Cardiac muscle cell (in vitro differentiated cells and primary cell): ENCODE measurements at places on chromosomes 7 and 10. TPM values are rescaled to one million over a fixed set of nuclear protein-coding genes. Genes with fewer than 3 reads are reported as not detected.

Gene ASAH2B
- 3.4 and 6.6 TPM in 2 replicates for total RNA-seq

Gene ZCWPW1
- 7.9 and 8.1 TPM in 2 replicates for total RNA-seq

Gene CACNB2
- 134 and 172 TPM in 2 replicates for total RNA-seq

Gene CTNNA3
- 27.9 and 71.7 TPM in 2 replicates for total RNA-seq

Gene PTPN20
- total RNA-seq, result 0.42 and 0.46 TPM in 2 replicates

Gene CALML3
- 0.04 TPM in 1 of 2 replicates, not detected in the other for total RNA-seq

Gene PNLIPRP1
- total RNA-seq, result not detected in 2 replicates

Gene PRPS1L1
- not detected in 2 replicates for total RNA-seq

Gene CALCR
- not detected in 2 replicates for total RNA-seq

GRCh38 chr10:24442234-24442633, 233.3 kb downstream of the KIAA1217 start:
- H3K4me3 ChIP-seq, result no peak overlapping the region
- no peak overlapping the region for H3K27ac ChIP-seq
- no peaks in the 10 kb centered on the region for H3K36me3 ChIP-seq
- no peaks in the 10 kb centered on the region for H3K27me3 ChIP-seq
- DNase-seq, result no peak

DNA sequence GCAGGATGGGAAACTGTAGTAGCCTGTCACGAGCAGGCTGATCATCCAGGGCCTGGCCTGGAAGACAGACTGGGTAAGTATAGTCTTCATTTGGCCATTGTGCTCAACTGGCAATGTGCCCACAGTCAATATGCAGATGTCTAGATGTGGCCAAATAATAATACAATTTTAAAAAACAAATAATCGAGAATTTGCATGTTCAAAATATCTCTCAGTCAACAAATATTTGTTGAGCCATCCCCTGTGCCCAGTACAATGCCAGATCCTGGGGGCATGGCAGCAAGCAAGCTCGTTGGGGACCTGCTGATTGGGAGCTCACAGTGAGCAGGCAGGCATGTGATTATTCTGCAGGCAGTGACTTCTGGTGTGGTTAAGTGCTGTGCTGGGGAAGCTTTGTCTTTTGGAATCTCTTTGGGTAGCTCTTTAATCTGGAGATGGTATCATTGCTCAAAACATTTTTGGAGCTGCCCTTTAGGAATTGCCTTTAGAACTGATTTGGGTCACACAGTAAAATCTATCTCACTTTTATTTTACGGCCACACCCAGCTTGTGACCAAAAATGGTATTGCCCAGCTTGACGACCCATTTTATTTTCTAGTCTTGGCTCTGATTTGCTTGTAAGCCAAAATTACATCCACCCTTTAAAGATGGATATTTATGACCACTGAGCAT, 92.2 kb downstream of the PLCE1 start:
- no peaks in the 10 kb centered on the region for H3K27me3 ChIP-seq
- no peaks in the 10 kb centered on the region for H3K4me1 ChIP-seq
- DNase-seq, result no peak
- H3K27ac ChIP-seq, result no peak overlapping the region
- no peaks in the 10 kb centered on the region for H3K36me3 ChIP-seq

GRCh38 chr7:71354716-71355115, 222.8 kb downstream of the GALNT17 start:
- H3K4me1 ChIP-seq, result no peaks in the 10 kb centered on the region
- DNase-seq, result no peak
- no peaks in the 10 kb centered on the region for H3K27me3 ChIP-seq
- H3K4me3 ChIP-seq, result no peak overlapping the region
- no peak overlapping the region for H3K27ac ChIP-seq

GRCh38 chr7:34739651-34740300, 81.8 kb downstream of the NPSR1 start:
- no peak for DNase-seq
- H3K4me1 ChIP-seq, result no peaks in the 10 kb centered on the region
- no peak overlapping the region for H3K4me3 ChIP-seq

DNA sequence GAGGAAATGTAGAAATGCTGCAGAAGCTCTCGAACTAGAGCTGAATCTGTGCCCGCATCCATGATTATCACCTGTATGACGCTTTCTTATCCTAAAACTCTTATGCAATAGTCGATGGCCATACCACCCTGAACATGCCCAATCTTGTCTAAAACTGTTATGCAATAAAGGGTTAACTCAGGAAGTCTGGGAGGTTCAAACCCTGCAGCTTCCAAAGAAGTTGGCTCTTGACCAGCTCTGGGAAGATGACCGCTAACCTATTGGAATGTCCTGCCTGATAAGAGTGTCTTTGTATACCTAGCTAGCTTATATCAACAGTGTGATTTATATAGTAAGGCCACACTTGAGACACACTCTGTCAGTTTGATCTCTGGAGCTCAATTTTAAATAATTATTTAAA, 3.4 kb upstream of the C10orf88 start:
- no peaks in the 10 kb centered on the region for H3K36me3 ChIP-seq
- no peaks in the 10 kb centered on the region for H3K4me1 ChIP-seq
- no peak for DNase-seq
- H3K4me3 ChIP-seq, result no peak overlapping the region
- H3K27ac ChIP-seq, result no peak overlapping the region
- no peaks in the 10 kb centered on the region for H3K27me3 ChIP-seq

DNA sequence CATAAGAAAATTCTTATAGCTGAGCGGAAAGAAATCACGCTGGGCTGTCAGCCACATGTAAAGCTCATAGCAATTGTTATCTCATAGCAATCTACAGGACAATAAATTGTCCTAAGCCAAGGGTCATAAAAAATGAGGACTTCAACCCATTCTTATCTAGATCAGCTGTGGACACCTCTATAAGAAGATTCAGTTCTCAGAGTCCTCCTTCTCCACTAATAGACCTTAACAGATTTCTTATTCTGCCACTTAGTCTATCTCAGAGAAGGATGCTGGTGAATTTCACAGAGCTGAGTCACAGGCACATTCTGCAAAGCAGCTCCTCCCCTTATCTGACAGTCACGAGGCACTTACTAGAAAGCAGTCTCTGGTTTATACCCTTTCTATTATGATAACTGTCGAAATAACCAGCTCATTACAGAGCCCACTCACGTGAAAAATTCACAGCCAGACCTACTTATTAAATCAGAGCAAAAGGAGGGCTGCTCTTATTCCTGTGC, 185.3 kb upstream of the PCLO start:
- H3K27ac ChIP-seq, result no peak overlapping the region
- H3K27me3 ChIP-seq, result no peaks in the 10 kb centered on the region
- no peak overlapping the region for H3K4me3 ChIP-seq
- H3K4me1 ChIP-seq, result no peaks in the 10 kb centered on the region

- no peaks in the 10 kb centered on the region for H3K36me3 ChIP-seq
- H3K27me3 ChIP-seq, result no peaks in the 10 kb centered on the region
- H3K4me3 ChIP-seq, result no peak overlapping the region
- H3K4me1 ChIP-seq, result no peaks in the 10 kb centered on the region
- no peak for DNase-seq
- H3K27ac ChIP-seq, result no peak overlapping the region
These were observed 736.3 kb downstream of the TYW1 start for GRCh38 chr7:67732898-67733297.

- DNase-seq, result peak; percentile 32
- H3K4me3 ChIP-seq, result no peak overlapping the region
- no peak overlapping the region for H3K27ac ChIP-seq
- H3K4me1 ChIP-seq, result peaks cover 12% of the 10 kb centered on the region
- H3K27me3 ChIP-seq, result no peaks in the 10 kb centered on the region
These were observed 317.2 kb downstream of the GRID1 start for GRCh38 chr10:86049442-86049841.

- H3K27ac ChIP-seq, result peak overlapping the region; percentile 66
- H3K27me3 ChIP-seq, result no peaks in the 10 kb centered on the region
- no peak overlapping the region for H3K4me3 ChIP-seq
- H3K36me3 ChIP-seq, result peaks cover 45% of the 10 kb centered on the region
- peaks cover 49% of the 10 kb centered on the region for H3K4me1 ChIP-seq
- no peak for DNase-seq
These were observed 81.9 kb downstream of the CREM start for GRCh38 chr10:35208536-35208935.

DNA sequence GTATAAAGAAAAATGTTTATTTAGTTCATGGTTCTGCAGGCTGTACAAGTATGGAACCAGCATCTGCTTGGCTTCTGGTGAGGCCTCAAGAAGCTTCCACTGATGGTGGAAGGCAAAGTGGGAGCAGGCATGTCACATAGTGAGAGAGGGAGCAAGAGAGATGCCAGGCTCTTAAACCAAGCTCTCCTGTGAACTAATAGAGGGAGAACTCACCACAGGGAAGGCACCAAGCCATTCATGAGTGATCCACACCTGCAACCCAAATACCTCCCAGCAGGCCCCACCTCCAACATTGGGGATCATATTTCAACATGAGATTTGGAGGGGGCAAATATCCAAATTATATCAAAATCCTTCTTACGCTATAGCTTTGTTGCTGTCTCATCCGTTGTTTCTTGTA, 113.1 kb downstream of the CPED1 start:
- H3K4me1 ChIP-seq, result peaks cover 6% of the 10 kb centered on the region
- H3K27me3 ChIP-seq, result no peaks in the 10 kb centered on the region
- no peak for DNase-seq

- no peaks in the 10 kb centered on the region for H3K27me3 ChIP-seq
- no peak overlapping the region for H3K27ac ChIP-seq
- H3K4me3 ChIP-seq, result no peak overlapping the region
- DNase-seq, result no peak
These were observed 53.9 kb downstream of the IMMP2L start for GRCh38 chr7:111508387-111508786.

DNA sequence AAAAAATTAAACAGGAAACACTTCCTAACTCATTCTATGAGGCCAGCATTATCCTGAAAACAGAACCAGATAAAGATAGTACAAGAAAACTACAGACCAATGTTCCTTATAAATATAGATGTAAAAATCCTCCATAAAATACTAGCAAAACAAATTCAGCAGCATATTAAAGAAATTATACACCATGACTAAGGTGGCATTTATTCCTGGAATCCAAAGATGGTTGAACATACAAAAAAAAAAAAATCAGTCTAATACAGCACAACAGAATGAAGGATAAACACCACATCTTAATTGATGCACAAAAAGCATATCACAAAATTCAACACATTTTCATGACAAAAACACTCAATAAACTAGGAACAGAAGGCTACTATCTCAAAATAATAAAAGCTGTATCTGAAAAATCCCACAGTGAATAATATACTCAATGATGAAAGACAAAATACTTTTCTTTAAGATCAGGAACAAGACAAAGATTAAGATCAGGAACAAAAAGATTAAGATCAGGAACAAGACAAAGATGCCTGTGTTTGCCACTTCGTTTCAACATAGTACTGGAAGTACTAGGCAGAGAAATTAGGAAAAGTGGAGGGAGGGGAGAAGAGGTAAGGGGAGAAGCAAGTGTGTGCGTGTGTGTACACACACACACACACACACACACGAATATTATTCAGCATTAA, 95.6 kb downstream of the SNX13 start:
- peaks cover 7% of the 10 kb centered on the region for H3K4me1 ChIP-seq
- peaks cover 8% of the 10 kb centered on the region for H3K36me3 ChIP-seq
- no peak for DNase-seq
- no peak overlapping the region for H3K27ac ChIP-seq
- H3K27me3 ChIP-seq, result no peaks in the 10 kb centered on the region

GRCh38 chr10:104049504-104050250, 36.0 kb downstream of the COL17A1 start:
- H3K27me3 ChIP-seq, result no peaks in the 10 kb centered on the region
- no peaks in the 10 kb centered on the region for H3K36me3 ChIP-seq
- no peak overlapping the region for H3K27ac ChIP-seq
- H3K4me3 ChIP-seq, result no peak overlapping the region
- DNase-seq, result peak; percentile 69

- no peak overlapping the region for H3K4me3 ChIP-seq
- no peak for DNase-seq
These were observed 427.1 kb downstream of the TCERG1L start for GRCh38 chr10:130884456-130884855.

DNA sequence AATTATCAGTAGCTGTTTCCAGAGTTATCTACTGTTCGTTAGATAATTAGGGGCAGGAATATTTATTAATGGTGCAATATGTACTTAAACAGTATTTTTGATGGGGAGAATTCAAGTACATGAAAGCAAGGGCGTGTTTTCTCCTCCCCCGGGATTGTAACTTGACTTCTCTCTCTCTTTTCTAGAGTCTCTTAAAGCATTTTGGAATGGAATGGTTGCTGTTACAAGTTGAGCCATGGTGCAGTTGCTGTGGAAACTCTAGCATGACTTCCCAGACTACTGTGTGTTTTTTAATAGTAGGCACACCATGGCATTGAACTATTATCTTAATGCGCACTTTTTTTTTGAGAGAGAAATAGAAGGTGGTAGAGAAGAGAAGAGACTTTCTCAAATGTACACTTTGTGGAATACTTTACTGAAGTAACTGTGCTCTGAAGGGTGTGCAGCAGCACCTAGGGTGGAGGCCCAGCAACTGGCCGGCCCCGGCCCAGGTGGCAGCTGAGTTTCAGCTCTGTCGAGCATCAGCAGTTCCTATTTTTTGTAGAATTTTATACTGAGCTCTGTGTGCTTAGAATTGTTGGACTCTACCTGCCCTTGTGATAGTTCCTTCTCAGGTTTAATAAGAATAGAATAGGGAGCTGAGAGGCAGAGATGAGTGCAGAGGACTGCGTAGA, 64.4 kb downstream of the CCNY start:
- no peaks in the 10 kb centered on the region for H3K27me3 ChIP-seq
- H3K4me1 ChIP-seq, result peaks cover 26% of the 10 kb centered on the region
- H3K36me3 ChIP-seq, result no peaks in the 10 kb centered on the region
- H3K27ac ChIP-seq, result no peak overlapping the region
- H3K4me3 ChIP-seq, result no peak overlapping the region

DNA sequence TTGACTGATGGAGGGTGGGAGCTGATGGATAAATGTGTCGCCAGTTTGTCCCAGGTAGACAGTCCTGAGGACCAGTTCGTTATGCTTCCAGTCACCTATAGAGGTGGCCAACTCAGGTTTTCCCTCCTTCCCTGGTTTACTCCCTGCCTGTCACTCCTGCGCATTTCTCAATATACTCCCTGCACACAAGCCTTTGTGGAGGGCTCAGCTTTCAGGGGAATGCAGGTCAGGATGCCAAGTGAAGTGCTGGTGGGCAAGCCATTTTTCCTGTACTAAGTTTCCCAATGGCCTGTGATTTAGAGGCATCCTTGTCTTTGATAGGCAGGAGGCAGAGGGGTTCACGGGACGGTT, 473.5 kb upstream of the ZMIZ1 start:
- no peak overlapping the region for H3K27ac ChIP-seq
- H3K4me3 ChIP-seq, result no peak overlapping the region
- peaks cover 9% of the 10 kb centered on the region for H3K4me1 ChIP-seq
- no peaks in the 10 kb centered on the region for H3K36me3 ChIP-seq
- no peaks in the 10 kb centered on the region for H3K27me3 ChIP-seq
- DNase-seq, result no peak

DNA sequence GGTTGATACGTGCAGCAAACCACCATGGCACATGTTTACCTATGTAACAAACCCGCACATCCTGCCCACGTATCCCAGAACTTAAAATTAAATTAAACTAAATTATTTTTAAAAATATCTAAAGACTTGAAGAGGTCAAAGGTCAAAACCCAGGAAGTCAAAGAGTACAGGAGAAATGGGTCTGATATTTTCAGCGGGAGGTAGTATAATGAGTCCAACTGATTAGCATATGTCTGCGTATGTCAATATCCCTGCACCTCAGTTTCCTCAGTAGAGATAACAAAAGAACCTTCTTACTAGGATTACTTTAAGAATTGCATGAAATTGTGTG, 133.0 kb downstream of the TMEM26 start:
- H3K27ac ChIP-seq, result no peak overlapping the region
- H3K4me1 ChIP-seq, result no peaks in the 10 kb centered on the region
- no peaks in the 10 kb centered on the region for H3K36me3 ChIP-seq
- H3K27me3 ChIP-seq, result no peaks in the 10 kb centered on the region
- no peak for DNase-seq
- H3K4me3 ChIP-seq, result no peak overlapping the region

- no peaks in the 10 kb centered on the region for H3K4me1 ChIP-seq
- H3K27me3 ChIP-seq, result no peaks in the 10 kb centered on the region
- no peak for DNase-seq
- H3K36me3 ChIP-seq, result no peaks in the 10 kb centered on the region
- no peak overlapping the region for H3K27ac ChIP-seq
These were observed 229.7 kb upstream of the NFE2L3 start for GRCh38 chr7:25922296-25922695.
